Endodermal cell (in vitro differentiated cells): ENCODE measurements at places on chromosomes 1 and 21.

DNA sequence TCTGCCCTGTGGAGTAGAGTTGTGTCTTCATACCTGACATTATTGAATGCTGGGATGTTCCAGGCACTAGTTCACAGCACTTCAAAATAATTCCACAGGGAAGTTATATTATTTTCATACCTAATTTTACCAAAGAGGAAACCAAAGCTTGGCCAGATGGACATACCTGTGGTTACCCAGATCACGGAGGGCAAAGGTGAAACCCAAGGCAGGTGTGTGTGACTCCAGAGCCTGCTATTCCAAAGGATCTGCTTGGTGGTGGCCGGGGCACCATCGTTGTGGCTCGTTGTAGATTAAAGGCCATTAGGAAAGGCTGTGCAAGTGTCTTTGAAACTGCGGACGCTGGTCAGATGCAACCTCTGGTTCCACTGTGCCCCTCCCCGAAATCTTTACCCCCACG is 108.6 kb downstream of the ZBTB18 start:
- DNase-seq = no peak

GRCh38 chr1:174789399-174789798 is 210.3 kb upstream of the CACYBP start:
- no peak for DNase-seq

DNA sequence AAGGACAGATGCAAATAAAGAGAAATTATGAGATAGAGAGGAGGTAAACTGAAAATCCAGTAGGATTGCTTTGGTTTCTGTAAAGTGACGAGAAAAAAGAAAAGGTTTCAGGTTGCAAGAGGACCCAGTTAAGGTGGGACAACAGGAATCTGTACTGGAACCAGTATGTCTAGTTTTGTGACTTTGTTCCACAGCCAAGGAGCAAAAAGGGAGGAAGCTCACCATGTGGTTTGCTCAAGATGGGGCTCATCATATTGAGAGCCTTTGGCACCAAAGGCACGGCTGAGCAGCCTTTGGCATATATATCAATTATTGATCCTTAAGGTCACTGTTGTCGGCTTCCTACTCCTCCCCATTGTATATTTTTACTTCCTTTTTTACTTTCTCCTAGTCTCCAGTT is 1.8 kb upstream of the ZDHHC18 start:
- no peak for DNase-seq

DNA sequence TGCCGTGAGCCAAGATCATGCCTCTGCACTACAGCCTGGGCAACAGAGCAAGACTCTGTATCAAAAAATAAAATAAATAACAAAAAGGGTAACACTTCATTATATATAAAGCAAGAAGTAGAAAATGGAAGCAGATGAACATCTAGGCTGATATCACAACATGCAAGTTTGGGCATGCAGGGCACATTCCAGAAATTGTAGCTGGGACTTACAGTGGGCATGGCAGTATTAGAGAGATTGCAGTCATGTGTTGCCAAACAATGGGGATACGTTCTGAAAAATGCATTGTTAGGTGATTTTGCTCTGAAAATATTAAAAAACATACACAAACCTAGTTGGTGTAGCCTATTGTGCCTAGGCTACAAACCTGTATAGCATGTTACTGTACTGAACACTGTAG is 441.0 kb upstream of the PRMT6 start:
- DNase-seq = no peak

DNA sequence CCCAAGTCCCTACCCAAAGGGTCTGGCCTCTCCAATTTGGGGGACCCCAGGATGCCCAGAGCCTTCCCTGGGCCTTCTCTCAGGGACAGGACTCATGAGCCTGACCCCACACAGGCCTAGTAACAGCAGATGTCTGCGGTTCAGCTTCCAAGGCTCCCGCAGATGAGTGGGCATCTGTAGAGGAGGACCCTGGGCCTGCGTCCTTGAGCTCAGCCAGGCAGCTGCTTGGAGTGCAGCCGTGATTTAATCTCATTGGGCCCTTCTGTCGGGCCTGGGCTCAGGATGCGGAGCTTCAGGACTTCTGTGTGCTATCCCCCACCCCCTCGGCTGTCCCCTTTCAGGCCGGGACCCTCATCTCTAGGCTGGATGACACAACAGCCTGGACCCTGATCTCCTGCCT is 35.4 kb downstream of the IGSF21 start:
- DNase-seq = no peak

- DNase-seq = no peak
These were observed 16.8 kb downstream of the C1orf116 start for GRCh38 chr1:207015791-207016190.

DNA sequence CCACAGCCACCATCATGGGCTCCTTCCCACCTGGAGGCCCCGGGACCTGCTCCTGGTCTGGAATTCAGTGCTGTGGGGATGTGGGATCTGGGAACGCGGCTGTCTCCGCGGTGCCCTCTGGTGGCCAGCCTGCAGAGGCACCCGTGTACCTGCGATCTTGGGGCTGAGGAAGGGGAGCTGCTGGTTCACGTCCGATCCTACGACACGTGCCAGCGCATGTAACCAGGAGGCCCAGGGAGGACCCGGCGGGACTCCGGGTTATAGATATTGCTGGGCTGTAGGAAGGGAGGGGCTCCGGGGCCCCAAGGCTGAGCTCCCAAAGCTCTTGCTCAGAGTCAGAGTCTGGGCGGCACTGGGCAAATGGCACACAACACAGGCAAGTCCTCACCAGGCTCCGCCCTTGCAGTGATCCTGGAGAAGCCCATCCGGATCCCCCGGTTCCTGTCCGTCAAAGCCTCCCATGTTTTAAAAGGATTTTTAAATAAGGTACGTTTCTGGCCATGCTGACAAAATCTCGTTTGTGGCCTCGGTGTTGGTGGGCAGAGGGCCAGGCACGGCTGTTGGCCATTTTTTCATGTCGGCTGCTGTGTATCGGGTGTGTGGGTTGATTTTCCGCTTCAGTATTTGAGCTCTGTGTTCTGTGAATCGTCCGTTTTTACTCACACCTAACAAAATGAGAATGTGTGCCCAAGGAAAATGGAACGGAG is 20.1 kb downstream of the FAAP20 start:
- DNase-seq = peak; percentile 92

DNA sequence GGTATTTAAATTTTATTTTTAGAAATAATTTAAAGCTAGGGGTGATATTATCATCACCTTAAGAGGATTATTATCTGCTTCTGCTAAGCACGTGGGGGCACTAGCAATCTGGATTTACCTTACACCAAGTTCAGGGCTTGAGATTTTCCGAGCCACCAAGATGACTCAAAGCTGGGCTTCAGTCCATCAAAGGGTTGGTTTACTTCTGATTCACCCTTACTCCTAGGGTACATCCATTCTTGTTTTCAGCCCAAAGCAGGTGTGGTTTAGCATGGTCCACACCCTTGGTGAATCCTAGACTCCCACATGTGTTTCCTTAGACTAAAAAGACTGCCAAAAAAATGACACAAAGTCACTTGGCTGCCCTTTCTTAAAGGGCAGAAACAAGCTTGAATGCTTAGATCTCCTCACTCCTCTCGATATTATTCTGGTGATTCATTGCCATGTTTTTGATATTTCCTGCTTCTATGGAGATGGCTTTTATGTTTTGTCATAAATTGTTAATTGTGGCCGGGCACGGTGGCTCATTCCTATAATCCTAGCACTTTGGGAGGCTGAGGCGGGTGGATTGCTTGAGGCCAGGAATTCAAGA is 9.8 kb upstream of the PRSS38 start:
- no peak for DNase-seq

DNA sequence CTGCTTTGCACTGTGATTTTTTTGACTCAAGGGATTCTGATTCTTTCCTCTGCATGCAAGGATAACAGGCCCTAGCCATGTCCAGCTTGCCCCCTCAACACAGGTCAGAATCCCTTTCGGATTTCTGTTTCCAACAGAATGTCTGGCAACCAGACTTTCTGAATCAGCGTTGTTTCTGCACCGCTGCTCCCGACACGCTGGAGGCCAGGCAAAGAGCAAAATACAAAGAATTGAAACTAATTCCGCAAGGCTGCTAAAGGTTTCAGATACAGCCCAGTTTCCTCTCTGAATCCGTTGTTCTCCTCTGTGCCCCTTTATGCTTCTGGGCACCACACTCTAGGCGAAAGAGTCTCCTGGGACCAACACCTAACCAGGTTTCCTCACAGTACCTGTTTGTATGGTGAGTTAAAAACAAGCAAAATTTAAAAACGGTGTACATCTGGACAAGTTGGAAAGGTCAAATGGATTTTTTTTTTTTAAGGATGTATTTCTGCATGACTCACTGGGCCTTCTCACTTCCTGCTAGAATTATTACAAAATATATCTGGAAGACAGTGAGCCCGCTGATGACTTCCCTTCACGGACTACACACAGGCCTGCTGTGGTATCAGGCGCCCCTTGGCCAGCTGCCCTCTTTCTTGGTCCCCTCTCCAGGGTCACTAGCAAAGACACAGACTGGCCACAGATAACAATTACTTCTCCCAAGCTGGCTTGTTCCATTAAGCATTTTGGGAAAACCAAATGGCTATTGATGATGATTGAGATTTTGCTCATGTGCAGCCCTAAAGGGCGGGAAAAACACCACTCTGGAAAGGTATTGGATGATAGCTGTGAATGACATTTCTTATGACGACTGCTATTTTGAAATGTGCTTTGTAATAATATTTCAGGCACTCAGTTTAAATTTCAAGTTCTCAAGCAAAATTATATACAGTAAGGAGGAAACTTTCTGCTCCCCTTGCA is 118.3 kb downstream of the TGFB2 start:
- DNase-seq = no peak

DNA sequence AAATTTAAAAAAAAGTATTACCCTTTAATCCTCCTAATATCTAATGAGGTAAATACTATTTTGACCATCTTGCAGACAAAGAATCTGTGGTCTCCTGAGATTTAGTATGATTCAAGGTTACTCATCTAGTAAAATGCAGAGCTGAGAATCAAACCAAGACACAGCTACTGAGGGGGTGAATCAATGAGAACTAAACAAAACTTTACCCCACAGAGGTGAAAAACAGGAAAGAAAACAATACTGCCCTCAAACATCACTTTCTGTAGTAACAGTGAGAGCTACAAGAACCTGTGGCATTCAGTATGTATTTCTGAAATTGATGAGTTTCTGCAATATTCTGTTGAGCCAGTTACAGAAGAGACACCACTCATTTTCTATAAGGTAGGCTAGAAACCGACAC is 85.1 kb downstream of the JAK1 start:
- no peak for DNase-seq
